Sigmoid colon (tissue), 7 donors: ENCODE measurements at places on chromosomes 5 and 9.
A peak's percentile ranks its signal among the peaks of the same experiment; 100 is the strongest.

- DNase-seq, result no peak
Measured at GRCh38 chr5:56326770-56327169, 93.6 kb upstream of the ANKRD55 start.

DNA sequence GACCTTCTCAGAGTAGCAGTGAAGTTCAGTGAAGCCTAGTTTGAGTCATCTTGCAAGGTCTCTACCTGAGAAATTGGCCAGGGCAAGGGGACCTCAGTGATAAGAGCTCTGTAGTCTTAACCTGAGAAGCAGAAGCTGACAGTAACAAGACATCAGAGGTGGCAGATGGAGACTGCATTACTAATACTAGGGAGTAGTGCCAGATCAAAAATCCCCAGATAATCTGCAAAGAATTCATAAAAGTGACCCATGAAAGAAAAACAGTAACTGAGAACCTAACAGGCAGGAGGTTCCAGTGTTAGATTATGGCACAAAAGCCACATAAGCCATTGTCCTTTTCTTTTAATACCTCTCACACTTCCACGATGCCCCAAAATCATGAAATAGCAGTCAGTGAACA is 175.5 kb downstream of the MUSK start:
- no peak for DNase-seq

- no peak for DNase-seq
Measured at GRCh38 chr9:71254592-71255277, 133.3 kb upstream of the TRPM3 start.

DNA sequence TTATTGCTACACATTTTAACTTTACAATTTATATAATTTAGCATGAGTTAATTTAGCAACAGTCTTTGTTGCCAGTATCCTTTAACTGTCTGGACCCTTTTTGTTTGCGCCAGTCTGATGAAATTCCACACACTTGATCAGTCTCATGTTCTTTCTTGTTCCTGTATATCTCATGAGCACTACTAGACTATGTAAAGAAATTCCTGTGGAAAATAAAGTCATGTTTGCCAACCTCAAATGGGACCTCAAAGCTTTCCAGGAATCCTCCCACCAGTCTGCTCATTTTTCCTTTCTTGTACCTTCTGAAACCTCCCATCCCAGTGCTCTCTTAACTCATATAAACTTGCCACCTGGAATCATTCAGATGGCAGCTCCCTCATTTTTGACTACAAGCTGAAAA is 8.0 kb downstream of the DMXL1 start:
- no peak for DNase-seq

GRCh38 chr5:170277867-170278281 is 19.7 kb downstream of the LCP2 start:
- DNase-seq, result no peak

DNA sequence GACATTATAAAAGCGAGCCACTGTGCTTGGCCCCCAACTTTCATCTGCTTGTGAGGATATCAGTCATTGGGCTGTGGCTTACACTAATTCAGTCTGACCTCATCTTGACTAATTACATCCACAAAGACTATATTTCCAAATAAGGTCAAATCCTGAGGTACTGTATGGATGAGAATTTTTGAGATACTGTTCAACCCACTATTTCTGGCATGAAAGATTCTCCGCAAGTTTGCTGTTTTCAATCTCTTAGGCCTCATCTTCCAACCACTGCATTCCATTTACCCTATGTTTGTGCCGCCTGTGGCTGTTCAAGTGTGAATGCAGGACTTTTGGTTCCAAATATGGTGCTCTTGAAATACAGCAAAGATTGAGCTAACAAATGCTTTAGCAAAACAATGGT is 400.9 kb upstream of the SGCD start:
- DNase-seq, result no peak

- DNase-seq, result no peak
Measured at GRCh38 chr9:86485359-86485758, 131.1 kb upstream of the TUT7 start.

GRCh38 chr9:33366979-33367480 is 35.3 kb downstream of the AQP7 start:
- DNase-seq, result no peak

DNA sequence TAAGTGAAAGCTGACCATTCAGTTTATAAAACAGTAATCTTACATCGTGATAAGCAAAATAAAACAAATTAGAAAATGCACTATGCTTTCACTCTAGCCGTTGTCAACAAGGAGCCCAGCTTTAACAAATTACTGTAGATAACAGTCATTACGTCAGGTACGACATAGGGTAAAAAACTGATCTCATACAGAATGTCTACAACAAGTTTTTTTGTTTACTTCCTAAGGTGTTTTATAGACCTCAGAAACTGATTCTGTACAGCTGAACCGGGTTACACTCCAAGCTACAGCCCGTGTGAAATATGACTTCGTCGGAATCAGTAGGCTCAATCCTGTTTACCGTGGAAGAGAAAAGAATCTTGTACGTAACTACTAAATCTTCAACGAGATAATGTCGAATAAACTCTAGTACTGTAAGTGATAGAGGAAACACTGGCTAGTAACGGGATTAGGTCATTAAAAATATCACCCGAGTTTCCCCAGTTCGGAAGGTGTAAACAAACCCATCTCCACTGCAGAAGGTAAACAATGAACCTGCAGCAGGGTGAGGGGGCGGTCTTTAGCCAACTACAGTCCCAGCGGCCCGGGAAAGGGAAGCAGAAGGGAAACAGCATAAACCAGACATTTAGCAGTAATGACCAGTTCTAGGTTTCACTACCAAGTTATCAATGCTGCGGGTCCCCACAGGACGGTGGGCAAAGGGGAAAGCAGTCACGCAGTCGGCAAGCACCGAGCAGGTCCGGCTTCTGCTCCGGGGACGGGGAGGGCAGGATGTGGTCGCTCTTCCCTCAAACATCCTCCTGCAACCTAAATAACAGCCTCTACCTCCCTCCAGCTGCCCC is 1.1 kb downstream of the RICTOR start:
- no peak for DNase-seq

GRCh38 chr5:107542428-107542827 is 128.3 kb downstream of the EFNA5 start:
- DNase-seq, result peak; percentile 87

DNA sequence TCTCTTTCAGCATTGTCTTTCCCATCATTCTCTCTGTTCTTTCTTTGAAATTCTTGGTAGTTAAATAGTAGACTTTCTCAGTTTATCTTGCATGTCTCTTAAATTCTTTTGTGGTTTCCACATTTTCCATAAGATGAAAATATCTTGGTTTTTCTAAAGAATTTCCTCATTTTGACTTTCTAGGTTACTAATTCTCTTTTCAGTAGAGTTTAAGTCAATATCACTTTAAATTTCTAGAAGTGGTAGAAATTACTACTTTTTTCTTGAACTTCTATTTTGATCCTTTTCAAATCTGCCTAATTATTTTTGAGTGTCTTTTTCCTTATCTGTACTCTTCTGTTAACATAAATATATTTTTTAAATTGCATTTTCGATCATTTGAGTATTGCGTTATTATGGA is 23.6 kb upstream of the LRRTM2 start:
- no peak for DNase-seq

DNA sequence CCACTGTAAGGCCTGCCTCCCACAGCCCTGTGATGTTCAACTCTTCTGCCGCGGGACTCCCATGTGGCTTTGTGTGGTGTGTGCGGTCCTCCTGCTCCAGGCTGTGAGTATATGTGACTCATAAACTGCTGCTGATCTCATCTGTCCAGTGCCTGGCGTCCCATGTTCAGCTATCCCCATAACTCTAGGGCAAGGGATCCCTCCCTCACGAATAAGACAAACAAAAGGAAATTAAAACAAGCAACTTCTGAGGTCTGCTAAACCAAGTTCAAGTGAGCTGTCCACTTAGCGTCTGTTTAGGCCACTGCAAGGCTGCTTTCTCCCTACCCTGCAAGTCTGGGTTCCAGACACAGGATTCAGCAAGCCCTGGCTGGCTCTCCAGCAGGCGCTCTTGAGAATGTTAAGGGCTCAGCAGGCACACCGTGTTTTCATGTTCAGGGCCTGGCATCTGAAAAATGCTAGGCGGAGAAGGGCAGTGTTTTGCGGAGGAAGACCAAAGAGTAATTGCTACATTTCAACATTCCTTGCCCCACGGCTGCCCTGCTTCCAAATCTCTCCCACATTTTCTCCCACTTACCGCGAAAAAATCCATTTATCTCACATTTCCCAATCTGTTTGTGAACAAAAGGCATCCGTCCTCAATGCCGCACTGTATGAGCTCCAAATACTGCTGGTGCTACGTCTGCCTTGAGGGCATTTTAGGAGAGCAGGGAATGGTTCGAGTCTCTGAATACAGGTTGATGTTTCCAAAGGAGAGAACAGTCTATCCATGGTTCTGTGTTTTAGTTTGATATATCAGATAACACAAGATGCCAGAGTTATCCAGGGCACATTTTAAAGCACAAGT is 280.2 kb downstream of the SEMA5A start:
- DNase-seq, result no peak

DNA sequence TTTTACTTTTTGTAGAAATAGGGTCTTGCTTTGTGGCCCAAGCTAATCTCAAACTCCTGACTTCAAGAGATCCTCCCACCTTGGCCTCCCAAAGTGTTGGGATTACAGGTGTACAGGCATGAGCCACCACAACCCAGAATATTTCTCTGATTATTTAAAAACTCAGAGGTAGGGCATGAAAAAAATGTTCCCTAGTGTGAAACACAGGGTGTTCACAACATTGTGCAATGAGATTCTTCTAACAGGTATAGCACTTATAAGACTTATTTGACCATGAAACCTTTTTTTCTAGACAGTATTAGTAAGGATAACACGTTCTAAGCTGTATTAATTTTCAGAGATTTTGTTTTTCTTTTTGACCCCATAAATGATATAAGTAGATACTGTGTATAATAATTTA is 13.1 kb upstream of the PTGER4 start:
- no peak for DNase-seq

- peak; percentile 94 for DNase-seq
Measured at GRCh38 chr9:92097997-92098482, 17.2 kb downstream of the SPTLC1 start.

DNA sequence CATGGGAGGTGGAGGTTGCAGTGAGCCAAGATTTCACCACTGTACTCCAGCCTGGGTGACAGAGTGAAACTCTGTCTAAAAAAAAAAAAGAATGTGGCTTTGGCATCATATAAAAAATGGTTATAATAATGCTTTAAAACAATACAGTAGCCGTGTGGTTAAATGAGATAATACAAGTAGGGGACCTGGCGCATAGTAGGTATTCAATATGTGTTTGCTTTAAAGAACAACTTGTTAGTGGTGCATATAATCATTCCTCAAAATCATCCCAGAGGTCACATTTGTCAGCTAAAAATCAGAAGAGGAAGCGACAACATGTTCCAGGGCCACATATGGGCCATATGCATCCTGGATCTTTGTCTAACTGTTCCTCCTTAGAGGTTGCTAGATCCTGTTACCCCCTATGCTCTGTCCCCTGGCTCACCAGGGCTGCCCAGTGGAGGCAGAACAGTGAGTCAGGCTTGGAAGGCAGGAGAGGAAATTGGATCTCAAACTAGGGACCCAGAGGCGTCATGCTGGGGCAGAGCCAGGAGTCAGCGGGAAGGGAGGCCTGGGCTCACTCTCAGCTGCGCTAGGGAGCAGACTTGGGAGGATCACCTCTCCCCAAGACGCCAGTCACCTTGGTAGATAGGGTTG is 27.7 kb downstream of the LHX6 start:
- no peak for DNase-seq

DNA sequence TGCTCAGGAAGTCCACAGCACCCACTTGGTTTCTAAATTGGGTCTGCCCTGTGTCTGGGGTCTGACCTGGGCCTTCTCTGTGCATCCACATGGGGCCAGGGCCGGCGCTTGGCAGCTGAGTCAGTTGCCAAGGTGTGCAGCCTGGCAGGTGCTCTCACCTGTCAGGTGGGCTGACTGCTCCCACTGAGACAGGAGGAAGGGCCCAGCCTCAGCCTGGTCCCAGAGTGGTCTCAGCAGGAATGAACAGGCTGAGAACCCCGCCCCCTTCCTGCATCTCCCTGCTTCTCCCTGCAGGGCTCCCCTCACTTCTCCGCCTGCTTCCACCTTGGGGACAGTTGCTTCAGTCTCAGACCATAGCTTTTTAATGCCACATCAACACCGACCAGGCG is 60.5 kb downstream of the BARX1 start:
- DNase-seq, result no peak

DNA sequence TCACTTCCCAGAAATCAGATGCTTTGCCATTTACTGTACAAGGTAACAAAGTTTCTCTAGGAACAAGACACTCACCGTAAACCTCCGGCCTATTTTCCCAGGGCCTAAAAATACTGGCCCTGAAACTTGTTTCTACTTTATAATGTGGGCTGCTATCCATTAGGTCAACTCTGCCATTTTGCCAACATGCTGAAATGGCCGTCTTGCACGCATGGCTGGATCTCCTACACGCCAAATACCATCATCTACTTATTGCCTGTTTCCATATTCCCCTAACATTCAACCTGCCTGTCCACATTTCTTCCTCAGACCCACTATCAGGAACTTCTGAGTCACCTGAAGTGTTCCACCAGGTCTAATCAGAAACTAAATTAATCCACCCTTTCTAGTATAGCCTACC is 4.7 kb downstream of the TBCA start:
- DNase-seq, result no peak

GRCh38 chr5:153831973-153832372 is 206.7 kb downstream of the FAM114A2 start:
- no peak for DNase-seq

- no peak for DNase-seq
Measured at GRCh38 chr9:13358128-13358527, 78.6 kb upstream of the MPDZ start.

- DNase-seq, result no peak
Measured at GRCh38 chr5:82802954-82803353, 274.2 kb downstream of the TMEM167A start.

- no peak for DNase-seq
Measured at GRCh38 chr5:159313197-159313596, 17.1 kb downstream of the IL12B start.

DNA sequence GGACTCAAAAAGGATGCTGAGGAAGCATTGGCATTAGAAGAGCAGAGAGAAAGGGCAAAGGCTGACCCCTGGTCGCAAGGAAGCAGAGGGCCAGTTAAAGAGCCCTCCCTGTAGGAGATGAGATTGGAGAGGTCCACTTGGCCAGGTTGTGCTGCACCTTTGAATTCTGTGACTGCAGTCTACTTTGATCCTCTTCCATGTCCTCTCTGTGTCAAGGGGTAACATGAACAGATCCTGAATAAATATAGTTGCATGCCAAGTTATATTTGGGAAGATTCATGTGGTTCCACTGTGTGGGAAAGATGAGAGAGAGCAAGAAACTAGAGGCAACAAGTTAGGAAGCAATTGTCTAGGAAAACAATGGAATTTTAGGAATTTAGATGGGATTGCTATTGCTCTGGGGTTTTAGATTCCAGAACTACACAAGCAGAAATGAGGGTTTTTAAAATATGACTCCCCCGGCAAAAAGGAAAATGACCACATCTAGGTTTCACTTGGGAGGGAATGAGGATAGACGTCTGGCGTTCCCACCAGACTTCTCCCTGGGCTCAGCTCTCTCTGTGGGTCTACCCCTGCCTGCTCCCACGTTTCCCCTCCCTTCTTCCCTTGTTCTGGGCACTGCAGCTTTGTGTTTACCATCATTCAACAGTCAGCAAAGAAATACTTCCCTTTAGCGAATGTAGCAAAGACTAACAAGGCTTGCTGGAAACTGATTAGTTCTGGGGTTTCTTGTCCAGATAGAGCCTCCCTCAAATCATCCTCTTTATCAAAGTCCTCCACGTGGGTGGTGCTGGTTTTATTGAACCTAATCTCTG is 63.6 kb downstream of the SNX18 start:
- DNase-seq, result no peak

- no peak for DNase-seq
Measured at GRCh38 chr9:111271481-111272080, 58.4 kb downstream of the OR2K2 start.
